ENCODE measurements at places on chromosomes 13 and 19. TPM values are rescaled to one million over a fixed set of nuclear protein-coding genes. Genes with fewer than 3 reads are reported as not detected.

DNA sequence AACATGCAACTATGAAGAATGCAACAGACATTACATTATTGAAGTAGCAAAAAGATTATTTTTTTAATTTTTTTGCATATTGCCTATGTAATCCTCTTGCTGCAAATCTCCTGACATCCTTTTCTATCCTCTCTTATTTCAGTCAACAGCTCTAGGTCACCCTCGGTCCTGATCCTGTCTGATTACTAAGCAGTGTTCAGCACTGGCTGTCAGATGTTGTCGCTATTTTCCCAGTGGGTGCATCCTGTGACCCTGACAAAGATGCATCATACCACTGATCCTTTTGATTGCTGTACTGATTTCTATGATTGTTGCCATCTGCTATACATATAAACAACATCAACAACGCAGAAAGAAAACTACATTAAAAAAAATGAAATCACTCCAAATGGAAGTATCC, 443.7 kb upstream of the PRR20A start:
- no peak overlapping the region for H3K4me3 ChIP-seq
- no peaks in the 10 kb centered on the region for H3K4me1 ChIP-seq
- H3K27ac ChIP-seq = no peak overlapping the region
- H3K27me3 ChIP-seq = no peaks in the 10 kb centered on the region
- no peaks in the 10 kb centered on the region for H3K36me3 ChIP-seq

GRCh38 chr13:96082640-96083039, 7.3 kb upstream of the HS6ST3 start:
- no peak overlapping the region for H3K27ac ChIP-seq
- peaks cover 6% of the 10 kb centered on the region for H3K27me3 ChIP-seq
- no peak overlapping the region for H3K4me3 ChIP-seq
- no peak for DNase-seq

DNA sequence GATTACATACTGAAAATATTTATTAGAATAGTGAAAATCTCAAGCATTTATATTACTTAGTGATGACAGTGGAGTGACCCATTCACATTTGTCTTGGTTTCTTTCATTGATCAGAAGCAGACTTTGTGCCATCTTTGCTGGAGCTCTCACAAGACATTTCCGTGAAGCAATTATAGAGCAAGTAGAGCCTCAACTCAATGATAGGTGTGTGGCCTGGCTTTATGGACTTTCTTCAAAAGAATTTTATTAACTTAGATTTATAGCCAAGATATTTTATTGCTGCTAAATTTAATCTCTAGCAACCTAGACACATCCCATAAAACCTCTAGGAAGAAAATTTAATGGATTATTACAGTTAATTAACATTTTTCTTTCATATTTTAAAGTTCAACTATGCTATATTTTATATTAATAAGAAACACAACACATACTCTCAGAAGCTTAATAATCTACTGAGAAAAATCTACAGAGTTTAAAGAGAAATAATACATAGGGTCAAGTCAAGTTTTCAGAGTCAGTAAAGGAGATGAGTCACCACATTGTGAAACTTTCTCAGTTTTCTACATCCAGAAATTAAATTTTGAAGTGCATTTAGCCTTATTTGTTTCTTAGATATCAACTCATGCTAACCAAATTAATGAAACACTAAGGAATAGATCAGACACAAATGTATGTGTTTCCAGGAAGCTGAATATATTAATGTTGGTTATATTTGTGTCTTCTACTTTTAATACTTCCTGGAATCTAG, 160.5 kb downstream of the LACC1 start:
- H3K36me3 ChIP-seq = no peaks in the 10 kb centered on the region
- H3K27ac ChIP-seq = no peak overlapping the region
- no peaks in the 10 kb centered on the region for H3K4me1 ChIP-seq
- no peak overlapping the region for H3K4me3 ChIP-seq

DNA sequence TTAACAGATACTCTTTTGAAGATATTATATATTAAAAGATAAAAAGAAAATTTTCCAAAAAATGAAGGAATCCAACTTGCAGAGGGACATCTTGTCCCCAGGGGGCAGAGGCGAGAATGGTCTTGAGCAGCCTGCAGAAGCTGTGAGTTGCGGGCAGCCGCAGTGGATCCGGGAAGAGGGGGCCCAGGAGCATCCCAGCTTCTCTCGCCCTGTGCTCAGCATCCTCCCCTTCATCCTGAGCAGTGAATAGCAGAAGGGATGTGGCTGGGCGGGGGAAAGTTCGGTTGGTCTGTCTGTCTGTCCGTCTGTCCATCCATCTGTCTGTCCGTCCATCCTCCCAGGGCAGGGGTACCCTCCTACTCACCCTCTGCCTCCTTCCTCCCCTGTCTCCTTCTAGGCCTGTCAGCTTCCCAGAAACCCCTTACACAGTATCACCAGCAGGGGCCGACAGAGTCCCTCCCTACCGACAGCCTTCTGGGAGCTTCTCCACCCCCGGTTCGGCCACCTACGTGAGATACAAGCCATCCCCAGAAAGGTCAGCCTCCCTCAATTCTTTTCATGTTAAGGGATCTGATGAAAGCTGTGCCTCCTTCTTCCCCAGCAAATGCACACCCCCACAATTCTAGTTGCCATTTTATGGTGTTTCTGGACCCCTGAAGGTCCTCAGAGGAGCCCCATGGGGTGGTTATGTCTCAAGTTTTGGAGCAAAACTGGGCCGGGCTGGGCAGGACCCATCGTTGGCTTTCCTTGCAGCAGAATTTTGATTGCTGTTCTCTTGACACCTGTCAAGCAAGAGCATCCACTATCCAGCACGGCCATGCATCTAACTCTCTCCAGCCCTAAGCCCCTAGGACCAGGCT, 81.6 kb downstream of the DPF1 start:
- H3K4me1 ChIP-seq = no peaks in the 10 kb centered on the region
- H3K27me3 ChIP-seq = no peaks in the 10 kb centered on the region
- H3K27ac ChIP-seq = no peak overlapping the region
- no peak overlapping the region for H3K4me3 ChIP-seq
- H3K36me3 ChIP-seq = peaks cover 2% of the 10 kb centered on the region
- no peak for DNase-seq

- no peak overlapping the region for H3K4me3 ChIP-seq
- peaks cover 2% of the 10 kb centered on the region for H3K36me3 ChIP-seq
- peaks cover 39% of the 10 kb centered on the region for H3K27me3 ChIP-seq
Observed at GRCh38 chr19:18230941-18231734, 4.9 kb upstream of the PDE4C start.

- no peak for DNase-seq
- no peaks in the 10 kb centered on the region for H3K4me1 ChIP-seq
- H3K36me3 ChIP-seq = no peaks in the 10 kb centered on the region
- H3K27ac ChIP-seq = no peak overlapping the region
- no peak overlapping the region for H3K4me3 ChIP-seq
Observed at GRCh38 chr13:89900104-89900765, 1447.3 kb upstream of the MIR17HG start.

- H3K36me3 ChIP-seq = peaks cover 15% of the 10 kb centered on the region
- no peak overlapping the region for H3K27ac ChIP-seq
- peaks cover 12% of the 10 kb centered on the region for H3K4me1 ChIP-seq
- H3K4me3 ChIP-seq = no peak overlapping the region
- no peak for DNase-seq
Observed at GRCh38 chr13:94706101-94706842, 6.1 kb downstream of the SOX21 start.

- H3K27me3 ChIP-seq = peaks cover 46% of the 10 kb centered on the region
- no peaks in the 10 kb centered on the region for H3K36me3 ChIP-seq
- DNase-seq = no peak
Observed at GRCh38 chr19:383040-383439, 25.9 kb downstream of the C2CD4C start.

GRCh38 chr13:45055198-45055901, 65.0 kb upstream of the GTF2F2 start:
- no peak for DNase-seq
- H3K36me3 ChIP-seq = no peaks in the 10 kb centered on the region
- no peak overlapping the region for H3K4me3 ChIP-seq
- no peaks in the 10 kb centered on the region for H3K4me1 ChIP-seq
- no peak overlapping the region for H3K27ac ChIP-seq

DNA sequence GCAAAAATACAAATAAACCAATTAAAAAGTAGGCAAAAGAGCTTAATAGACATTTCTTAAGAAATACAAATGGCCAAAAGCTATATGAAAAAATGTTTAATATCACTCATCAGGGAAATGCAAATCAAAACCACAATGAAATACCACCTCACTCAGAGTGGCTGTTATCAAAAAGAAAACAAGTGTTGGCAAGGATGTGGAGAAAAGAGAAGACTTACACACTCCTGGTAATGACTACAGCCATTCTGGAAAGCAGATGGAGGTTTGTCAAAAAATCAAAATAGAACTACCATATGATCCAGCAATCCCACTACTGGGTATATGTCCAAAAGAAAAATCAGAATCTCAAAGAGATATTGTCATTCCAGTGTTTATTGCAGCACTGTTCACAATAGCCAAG, 223.5 kb upstream of the SLC10A2 start:
- H3K4me3 ChIP-seq = no peak overlapping the region
- H3K27me3 ChIP-seq = no peaks in the 10 kb centered on the region
- H3K27ac ChIP-seq = no peak overlapping the region
- no peak for DNase-seq
- no peaks in the 10 kb centered on the region for H3K36me3 ChIP-seq

GRCh38 chr13:112619730-112620631, 32.0 kb upstream of the TUBGCP3 start:
- no peaks in the 10 kb centered on the region for H3K36me3 ChIP-seq
- no peak overlapping the region for H3K4me3 ChIP-seq
- peaks cover 2% of the 10 kb centered on the region for H3K27me3 ChIP-seq
- no peak for DNase-seq
- no peaks in the 10 kb centered on the region for H3K4me1 ChIP-seq

- H3K4me1 ChIP-seq = no peaks in the 10 kb centered on the region
- H3K27ac ChIP-seq = no peak overlapping the region
- H3K4me3 ChIP-seq = no peak overlapping the region
- no peaks in the 10 kb centered on the region for H3K36me3 ChIP-seq
- DNase-seq = no peak
- peaks cover 12% of the 10 kb centered on the region for H3K27me3 ChIP-seq
Observed at GRCh38 chr19:50178859-50179537, 15.9 kb upstream of the IZUMO2 start.

GRCh38 chr19:47581605-47582319, 8.8 kb upstream of the ZNF541 start:
- peaks cover 56% of the 10 kb centered on the region for H3K4me1 ChIP-seq
- H3K27ac ChIP-seq = peak overlapping the region; percentile 66
- no peaks in the 10 kb centered on the region for H3K27me3 ChIP-seq
- DNase-seq = no peak
- peak overlapping the region; percentile 50 for H3K4me3 ChIP-seq
- H3K36me3 ChIP-seq = no peaks in the 10 kb centered on the region

- peaks cover 8% of the 10 kb centered on the region for H3K4me1 ChIP-seq
- H3K36me3 ChIP-seq = no peaks in the 10 kb centered on the region
- H3K27ac ChIP-seq = no peak overlapping the region
Observed at GRCh38 chr19:56071151-56071550, 49.9 kb downstream of the ZNF787 start.

DNA sequence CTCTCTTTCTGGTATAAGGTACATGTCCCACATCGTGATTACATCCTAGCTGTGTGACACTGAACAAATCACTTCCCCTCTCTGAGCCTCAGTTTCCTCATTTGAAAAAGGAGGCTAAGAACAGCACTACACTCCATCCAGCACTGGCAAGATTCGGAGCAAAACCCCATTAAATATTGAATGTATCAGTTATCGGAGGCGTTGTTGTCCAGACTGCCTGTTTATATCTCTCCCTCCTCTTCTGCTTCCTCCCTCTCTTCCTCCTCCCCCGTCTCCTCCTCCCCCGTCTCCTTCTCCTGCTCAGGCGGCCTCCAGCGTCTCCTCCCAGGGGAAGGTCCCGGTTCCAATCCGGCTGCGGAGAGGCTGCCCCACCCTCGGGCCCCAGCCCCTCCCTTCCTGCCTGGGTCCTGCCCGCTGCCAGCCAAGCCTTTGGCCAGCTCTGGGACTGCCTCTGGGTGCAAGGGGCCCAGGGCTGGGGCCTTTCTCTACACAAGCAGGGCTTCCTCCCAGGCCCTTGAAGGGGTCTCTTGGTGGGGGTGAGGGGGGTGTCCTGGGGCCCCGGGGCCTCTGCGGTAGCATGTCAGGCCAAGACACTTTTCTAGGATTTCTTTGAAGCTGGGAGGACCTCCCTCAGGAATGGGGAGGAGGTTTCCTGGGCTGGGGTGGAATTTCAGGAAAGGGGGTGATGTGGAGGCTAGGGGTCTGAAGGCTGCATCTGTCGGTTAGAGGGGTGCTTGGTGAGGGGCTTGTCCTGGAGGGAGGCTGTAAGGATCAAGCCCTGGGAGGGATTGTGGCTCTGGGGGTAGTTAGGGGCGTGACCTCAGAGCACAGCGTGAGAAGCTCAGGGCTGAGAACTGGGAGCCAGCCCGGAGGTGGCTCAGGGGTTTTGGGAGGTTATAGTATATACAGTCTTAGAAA, 1.9 kb downstream of the RRAS start:
- H3K36me3 ChIP-seq = no peaks in the 10 kb centered on the region
- DNase-seq = no peak
- no peaks in the 10 kb centered on the region for H3K27me3 ChIP-seq
- peaks cover 32% of the 10 kb centered on the region for H3K4me1 ChIP-seq

DNA sequence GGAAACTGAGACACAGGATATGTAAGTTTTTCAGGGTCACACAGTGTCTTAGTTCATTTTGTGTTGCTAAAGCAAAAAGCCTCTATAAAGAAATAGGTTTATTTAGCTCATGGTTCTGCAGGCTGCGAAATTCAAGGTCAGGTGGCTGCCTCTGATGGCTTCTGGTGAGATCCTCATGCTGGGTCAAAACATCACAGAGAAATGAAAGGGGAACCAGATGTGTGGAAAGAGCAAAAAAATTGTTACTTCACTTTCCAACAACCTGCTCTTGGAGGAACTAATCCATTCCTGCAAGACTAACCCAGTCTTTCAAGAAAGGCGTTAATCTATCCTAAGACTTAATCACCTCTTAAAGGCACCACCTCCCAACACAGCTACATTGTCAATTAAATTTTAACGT, 64.2 kb upstream of the UBL3 start:
- H3K36me3 ChIP-seq = no peaks in the 10 kb centered on the region
- H3K27me3 ChIP-seq = no peaks in the 10 kb centered on the region
- no peak overlapping the region for H3K27ac ChIP-seq
- no peaks in the 10 kb centered on the region for H3K4me1 ChIP-seq

Gene PSG6
- not detected for polyA plus RNA-seq

Gene MAST3
- polyA plus RNA-seq = 15.7 TPM

Gene ZNF766
- polyA plus RNA-seq = 70.5 TPM

Gene ERICH4
- not detected for polyA plus RNA-seq

Gene ZNF568
- 7.2 TPM for polyA plus RNA-seq

Gene DIRAS1
- not detected for polyA plus RNA-seq

Gene IZUMO4
- polyA plus RNA-seq = 1.4 TPM

Gene TMEM145
- not detected for polyA plus RNA-seq

Gene NCAN
- not detected for polyA plus RNA-seq

Gene JAK3
- 109 TPM for polyA plus RNA-seq

Gene ZNF835
- 6.8 TPM for polyA plus RNA-seq

Gene TM9SF2
- 41.5 TPM for polyA plus RNA-seq

Gene PRR36
- polyA plus RNA-seq = 0.03 TPM

Gene SOX1
- polyA plus RNA-seq = not detected

Measured in naive thymus-derived CD8-positive, alpha-beta T cell (primary cell).